Neural crest cell (in vitro differentiated cells): ENCODE measurements at places on chromosomes 7 and 10. TPM values are rescaled to one million over a fixed set of nuclear protein-coding genes. Genes with fewer than 3 reads are reported as not detected.

- no peak for DNase-seq
Observed at GRCh38 chr7:93284908-93285307, 52.7 kb downstream of the VPS50 start.

Gene HSPA12A
- 7.4 and 7.6 TPM in 2 replicates for total RNA-seq

- DNase-seq, result no peak
Observed at GRCh38 chr7:805261-805660, 27.0 kb upstream of the SUN1 start.

Gene AKR1B1
- total RNA-seq, result 202 and 204 TPM in 2 replicates

Gene EVX1
- total RNA-seq, result 0.79 and 0.80 TPM in 2 replicates

- no peak for DNase-seq
Observed at GRCh38 chr7:139773371-139773770, 4.4 kb downstream of the HIPK2 start.

GRCh38 chr10:113003052-113003451, 53.0 kb downstream of the TCF7L2 start:
- no peak for DNase-seq

GRCh38 chr7:67625257-67625737, 628.7 kb downstream of the TYW1 start:
- DNase-seq, result peak; percentile 90

Gene FGF8
- 0.82 and 0.86 TPM in 2 replicates for total RNA-seq

DNA sequence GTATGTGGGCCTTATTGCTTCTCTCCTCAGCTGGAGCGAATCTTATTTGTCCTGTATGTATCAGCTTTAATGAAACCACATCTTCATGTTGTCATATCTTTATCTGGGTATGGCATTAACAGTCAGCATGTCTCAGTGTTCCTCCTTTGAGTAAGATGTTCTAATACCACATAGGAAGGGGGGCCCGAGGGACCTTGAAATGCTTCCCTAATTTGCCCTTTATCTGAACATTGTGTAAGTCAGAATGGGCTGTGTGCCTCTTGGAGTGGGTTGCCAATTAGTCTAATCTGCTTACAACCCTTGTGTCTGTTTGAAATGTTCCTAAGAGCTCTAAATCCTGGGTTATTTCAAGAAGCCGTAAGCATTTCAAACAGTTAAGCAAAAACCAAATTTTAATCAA, 623.8 kb downstream of the SUGCT start:
- no peak for DNase-seq
